ENCODE measurements at places on chromosomes 4 and X.

- DNase-seq: no peak
Observed at GRCh38 chrX:140918398-140919038, 83.9 kb upstream of the SPANXB1 start.

DNA sequence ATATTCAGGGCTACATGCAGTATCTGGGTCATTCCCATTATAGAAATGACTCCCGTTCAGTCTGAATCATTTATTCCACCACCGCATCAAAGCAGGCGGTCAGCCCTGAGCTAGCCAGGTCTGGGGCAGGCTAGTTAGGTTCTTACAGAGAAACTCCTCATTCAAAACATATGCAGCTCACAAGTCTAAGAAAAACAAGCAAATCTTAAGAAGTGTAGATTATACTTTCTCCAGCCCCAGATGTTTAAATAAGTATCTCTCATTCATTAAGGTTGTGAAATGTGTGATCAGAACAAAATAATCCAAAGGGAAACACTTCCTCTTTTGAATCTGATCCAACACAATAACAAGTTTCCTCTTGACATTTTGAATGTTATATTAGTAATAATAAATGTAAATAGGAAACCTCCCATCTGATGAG, 441.9 kb downstream of the INPP4B start:
- DNase-seq: no peak

DNA sequence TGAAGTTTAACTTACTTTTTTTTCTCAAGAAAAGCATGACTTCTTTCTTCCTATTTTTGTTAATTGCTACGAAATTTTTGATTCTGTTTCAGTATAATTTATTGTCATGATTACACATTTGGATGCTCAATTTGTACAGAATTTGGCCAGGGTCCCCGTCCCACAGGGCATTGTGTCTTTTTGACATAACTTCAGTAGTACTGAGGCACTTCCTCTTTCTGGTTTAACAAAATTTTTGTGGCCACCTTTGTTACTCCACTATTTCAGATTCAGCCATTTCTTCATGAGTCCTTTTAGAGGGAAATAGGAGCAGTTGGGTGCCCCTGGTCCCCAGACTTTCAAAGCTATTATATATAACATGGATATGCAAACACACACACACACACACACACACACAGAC, 1248.7 kb downstream of the PCDH7 start:
- no peak for DNase-seq

DNA sequence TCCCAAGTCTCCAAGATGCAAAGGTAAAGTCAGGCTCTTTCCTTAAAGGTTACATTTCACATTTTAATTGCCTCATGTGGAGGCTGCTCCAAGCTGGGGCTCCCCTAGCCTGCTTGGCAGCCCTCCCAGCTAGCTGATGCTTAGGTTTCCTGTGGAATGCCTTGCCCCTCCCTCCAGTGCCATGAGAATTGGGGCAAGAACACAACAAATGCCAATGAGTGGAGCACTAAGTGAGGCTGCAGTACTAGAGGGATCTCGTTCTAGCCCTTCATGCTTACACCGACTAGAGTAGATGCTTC, 597.7 kb downstream of the MID1IP1 start:
- DNase-seq: no peak

GRCh38 chrX:53071604-53072417, 10.4 kb upstream of the TSPYL2 start:
- DNase-seq: no peak

DNA sequence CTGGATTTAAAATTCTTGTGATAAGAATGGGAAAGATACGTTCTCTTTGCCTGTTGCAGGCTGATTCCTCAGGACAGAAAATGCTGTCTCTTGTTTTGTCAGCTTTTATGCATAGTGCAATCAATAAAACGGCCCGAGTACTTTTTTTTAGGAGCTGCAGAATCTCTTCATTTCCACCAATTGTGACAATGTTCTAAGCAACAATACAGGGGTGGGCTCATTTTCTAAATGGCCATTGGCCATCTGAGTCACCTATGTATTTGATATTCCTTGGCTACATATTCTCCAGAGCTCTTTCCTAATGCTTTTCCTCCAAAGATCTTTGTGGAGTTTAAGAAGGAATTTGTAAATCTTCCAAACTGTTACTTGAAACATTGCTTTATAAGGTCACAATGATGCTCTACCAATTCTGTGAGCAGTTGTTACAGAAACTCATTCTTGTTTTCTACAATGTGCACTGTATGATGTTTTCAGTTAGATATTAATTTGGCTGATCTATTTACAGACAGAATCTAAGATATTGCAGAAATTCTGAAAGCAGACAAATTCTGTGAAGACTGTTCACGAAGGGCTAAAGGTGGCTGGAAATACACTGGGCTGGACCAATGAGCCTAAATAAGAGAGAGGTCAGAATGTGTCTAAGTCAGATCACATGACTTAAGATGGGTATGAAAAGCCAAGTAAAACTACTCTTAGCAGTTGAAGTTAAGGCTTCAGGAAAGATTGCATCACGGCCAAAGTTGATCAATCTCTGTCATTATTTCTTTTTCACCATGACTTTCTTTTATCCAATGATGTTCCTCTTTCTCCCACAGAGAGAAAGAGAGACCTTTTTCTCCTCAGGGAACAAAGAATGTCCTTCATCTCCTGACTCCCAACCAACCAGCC, 33.4 kb downstream of the TAPT1 start:
- DNase-seq: no peak

DNA sequence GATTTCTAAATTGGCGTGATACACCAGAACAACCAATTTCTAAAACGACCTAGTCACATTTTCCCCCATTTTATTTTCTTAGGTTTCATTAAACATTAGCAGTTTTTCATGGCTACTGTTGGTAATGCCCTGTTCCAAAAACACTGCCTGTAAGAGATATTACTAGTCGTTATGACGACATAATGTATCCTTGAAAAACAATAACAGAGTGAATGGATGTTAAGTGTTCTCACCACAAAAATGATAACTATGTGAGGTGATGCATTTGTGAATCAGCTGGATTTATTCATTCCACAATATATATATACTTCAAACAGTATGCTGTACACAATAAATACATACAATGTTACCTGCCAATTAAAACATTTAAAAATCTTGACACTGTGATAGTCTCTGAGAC, 1147.6 kb upstream of the PCDH10 start:
- DNase-seq: no peak

DNA sequence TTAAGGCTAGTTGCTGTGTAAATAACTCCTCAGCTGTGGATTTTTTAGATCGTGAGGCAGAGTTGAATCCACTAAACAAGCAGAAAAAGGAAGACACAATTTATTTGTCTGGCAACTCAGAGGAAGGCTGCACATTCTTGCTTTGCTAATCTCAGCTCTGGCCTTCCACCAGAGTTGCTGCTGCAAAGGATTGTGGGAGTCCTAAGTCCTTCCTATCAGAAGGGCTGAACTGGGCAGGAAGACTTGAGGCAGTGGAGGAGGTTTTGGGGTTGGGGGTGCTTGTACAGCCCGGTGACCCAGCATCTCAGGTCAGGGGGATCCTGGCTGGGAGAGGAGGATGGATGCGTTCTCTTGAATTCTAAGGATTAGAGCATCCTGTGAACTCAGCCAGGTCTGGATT, 11.0 kb upstream of the VSIG1 start:
- no peak for DNase-seq

GRCh38 chr4:57504139-57504538, 394.0 kb upstream of the IGFBP7 start:
- DNase-seq: no peak

GRCh38 chrX:74465424-74465823, 44.1 kb downstream of the SLC16A2 start:
- no peak for DNase-seq

DNA sequence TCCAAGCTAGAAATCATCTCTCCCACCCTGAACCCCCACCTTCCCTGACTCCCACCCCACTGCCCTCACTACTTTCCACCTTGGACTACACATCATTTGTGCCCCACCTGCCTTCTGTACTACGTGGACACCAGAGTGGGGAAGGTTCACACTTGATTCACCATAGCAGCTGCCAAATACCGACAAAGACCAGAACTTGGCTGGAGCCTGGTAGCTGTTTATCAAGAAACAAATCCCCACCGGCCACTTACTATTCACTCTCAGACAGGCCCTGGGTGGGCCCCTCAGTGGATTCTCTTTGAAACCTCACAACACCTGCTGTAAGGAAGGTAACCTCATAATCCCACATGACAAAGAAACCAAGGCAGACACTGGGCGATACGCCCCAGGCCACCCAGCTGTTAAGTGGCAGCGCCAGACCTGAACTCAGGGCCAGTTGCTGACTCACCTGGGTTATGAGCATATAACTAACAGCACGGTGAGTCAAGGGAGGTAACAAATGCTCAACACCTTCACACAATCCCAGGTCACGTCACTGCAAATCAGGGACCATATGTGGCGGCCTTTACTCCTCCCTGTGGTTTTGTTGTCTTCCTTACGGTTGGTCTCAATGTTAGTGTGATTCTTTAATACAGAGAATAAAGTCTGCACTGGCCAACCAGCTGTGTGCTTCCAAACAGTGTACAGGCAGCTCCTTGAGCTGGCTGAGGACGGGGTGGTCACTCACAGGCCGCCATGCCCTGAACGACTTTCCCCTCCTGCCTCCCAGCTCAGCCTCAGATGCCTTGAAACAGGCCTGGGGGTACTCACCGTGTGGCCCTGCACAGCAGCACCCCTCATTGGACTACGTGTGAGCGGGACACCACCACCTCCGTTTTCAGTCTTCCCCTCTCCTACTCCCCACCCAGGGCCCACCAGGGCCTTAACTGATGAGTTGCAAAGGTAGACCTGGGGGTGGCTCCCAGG, 7.5 kb downstream of the WDR1 start:
- no peak for DNase-seq

- DNase-seq: no peak
Observed at GRCh38 chr4:73777612-73778011, 37.2 kb downstream of the CXCL8 start.

DNA sequence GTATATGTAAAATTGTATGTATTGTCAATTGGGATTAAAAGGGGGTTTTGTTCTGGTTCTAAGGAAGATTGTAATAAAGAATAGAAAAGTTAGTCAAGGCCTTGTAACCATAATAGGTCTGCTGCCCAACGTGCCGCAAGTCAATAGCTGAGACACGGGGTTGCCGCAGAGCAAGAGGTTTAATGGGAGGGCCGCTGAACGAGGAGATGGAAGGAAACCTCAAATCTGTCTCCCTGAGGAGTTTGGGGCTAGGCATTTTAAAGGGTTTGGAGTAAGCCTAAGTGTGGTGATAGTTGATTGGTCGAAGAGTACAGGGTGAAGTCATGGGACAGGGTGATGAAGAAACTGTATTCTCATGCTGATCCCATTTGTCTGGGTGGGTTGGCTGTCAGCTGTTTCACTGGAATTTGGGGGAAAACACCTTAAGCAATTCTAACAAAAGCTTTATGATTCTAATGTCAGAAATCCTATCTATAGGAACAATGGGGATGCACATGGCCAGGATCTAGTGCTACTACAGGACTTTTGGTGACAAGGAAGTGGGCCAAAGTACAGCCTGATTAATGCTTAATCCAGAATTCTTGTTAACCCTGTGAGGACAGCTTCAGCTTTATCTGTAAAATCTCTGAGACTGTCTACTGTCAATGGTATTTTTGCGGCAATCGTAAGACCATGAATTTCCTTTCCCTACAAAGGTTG, 86.9 kb downstream of the RELL1 start:
- DNase-seq: no peak

DNA sequence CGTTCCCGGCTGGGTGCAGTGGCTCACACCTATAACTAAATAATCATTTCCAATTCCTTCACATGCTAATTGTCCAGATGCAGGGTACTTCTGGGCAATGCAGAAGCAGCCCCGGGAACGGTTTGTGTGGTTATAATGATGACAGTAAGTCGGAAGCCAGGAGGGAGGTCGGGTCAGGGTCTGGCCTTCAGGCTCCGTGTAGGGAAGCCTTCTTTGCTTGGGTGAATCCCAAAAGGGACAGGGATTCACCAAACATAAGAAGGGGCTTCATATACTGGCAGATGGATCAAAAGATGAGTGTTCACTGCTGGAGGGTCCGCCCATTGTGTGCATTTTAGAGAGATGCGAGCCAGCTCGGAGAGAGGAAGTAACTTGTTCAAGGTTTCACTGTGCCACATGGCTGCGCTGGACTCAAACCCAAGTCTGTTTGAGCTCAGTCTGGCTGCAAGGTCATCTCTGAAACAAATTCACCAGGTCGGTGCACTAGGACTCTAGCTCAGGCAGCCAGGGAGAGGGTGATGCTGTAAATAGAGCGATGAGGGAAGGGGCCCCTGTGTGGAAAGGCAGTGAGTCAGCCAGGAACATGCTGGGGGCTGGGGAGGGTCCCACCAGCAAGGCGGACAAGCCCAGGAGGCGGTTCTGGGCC, 4.8 kb upstream of the KIAA0232 start:
- DNase-seq: no peak

- no peak for DNase-seq
Observed at GRCh38 chr4:143391261-143391660, 54.6 kb downstream of the GAB1 start.

DNA sequence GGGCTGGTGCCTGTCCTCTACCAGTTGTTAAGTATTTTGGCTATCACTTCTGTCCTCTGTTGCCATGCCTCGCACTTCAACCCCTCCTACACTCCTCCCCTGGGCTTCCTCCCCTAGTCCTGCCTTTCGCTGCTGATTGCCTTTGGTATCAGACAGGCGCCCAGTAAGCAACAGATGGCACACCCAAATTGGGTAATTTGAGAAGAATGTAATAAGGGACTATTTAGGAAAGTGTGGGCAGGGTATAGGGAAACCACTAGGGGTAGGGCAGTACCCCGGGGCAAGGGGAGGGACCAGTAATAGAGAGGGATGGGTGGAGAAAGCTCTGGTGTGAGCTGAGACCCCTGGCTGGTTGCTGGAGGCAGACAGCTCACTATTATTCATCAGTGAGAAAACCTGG, 172.7 kb upstream of the USP9X start:
- no peak for DNase-seq

DNA sequence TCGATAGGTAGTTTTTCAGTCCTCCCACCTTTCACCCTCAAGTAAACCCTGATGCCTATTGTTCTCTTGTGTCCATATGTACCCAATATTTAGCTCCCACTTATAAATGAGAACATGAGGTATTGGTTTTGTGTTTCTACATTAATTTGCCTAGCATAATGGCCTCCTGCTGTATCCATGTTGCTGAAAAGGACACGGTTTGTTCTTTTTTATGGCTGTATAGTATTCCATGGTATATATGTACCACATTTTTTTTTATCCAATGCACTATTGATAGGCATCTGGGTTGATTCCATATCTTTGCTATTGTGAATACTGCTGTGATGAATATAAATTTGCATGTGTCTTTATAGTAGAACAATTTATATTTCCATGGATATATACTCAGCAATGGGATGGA, 199.2 kb downstream of the RAB28 start:
- DNase-seq: no peak

DNA sequence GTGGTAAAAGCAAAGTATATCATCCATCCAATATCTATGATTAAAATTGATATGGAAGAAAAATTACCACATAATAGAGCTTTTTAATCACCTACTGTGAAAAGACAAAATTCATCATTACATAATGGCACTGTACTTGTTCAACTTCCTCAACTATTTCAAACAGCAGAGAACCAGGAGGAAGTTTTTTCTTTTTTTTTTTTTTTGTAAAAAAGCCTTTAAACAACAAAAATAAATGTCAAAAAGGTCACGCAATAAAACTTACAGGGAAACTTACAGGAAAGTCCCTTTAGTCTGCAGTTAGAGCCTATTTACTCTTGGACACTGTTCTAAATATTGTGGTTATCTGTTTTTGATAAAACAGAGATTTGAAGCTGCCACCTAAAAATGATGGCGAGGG, 4.8 kb downstream of the PDGFC start:
- no peak for DNase-seq

All from chondrocyte (in vitro differentiated cells).